ENCODE measurements at places on chromosomes 1 and 21.

- no peak for DNase-seq
These were observed 229.8 kb downstream of the CAMTA1 start for GRCh38 chr1:7015022-7015421.

GRCh38 chr21:24045775-24046215 lies 1561.5 kb downstream of the MRPL39 start:
- no peak for DNase-seq

DNA sequence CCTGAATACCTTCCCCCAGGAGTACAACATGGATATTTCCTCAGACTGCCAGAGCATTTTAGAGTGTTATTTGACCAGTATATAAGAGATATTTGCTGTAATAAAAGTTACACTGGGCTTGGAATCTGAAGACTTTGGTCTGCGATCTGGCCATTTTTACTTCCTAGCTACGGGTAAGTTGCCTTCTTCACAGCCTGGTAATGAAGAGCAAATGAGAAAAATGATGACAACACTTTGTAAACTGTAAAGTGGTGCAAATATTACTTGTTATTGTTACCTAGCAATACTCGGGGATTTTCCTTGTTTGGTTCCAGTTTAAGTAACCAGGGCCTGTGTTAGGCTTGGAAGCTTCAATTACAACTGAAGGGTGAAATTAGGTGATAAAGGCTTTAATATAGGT lies 180.8 kb upstream of the LMO4 start:
- DNase-seq, result no peak

DNA sequence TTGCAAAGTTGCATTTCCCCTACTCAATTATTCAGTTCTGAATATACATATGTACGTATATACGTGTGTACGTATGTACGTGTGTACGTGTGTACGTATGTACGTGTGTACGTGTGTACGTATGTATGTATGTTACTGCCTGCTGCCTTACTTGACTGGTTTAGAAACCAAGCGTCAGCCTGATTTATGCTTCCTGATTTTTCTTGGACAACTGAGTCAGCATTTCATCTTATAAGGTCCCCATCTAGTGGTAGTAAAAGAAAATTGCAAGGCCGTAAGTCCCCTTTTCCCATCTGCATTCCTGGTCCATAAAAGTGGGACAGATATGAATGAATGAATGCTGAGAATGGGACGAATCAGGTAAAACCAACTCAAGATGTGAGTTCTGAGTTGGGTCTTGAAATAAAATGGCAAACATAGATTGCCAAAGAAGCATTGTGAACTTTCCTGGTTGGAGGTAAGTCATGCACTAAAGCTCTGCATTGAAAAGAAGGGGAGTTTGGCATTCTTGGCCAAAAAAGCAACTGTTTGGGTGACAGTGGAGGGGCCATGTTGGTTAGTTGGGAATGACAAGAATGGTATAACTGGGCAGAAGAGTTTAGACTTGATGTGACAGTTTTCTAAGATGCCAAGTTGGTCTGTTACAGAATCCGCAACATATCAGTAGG lies 76.4 kb upstream of the DNAH14 start:
- DNase-seq, result peak; percentile 16

DNA sequence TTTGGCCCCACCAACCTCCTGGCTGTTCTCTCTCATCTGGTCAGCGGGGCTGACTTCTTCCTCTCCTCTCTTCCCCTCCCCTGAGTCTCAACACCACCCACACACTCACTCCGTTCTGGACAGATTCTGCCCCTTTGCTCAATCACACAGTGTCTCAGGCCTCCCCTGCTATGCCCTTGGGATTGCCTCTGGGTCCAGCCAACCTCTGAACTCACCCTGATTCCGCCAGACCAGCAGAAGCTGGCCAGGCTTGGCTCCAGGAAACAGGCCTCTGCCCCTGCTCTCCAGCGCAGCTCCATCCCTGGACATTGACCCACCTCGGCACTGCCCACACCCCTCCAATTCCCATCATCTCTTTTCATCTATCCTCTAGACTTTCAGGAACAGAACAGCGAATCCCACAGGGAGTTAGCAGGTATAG lies 22.1 kb downstream of the AHDC1 start:
- no peak for DNase-seq

DNA sequence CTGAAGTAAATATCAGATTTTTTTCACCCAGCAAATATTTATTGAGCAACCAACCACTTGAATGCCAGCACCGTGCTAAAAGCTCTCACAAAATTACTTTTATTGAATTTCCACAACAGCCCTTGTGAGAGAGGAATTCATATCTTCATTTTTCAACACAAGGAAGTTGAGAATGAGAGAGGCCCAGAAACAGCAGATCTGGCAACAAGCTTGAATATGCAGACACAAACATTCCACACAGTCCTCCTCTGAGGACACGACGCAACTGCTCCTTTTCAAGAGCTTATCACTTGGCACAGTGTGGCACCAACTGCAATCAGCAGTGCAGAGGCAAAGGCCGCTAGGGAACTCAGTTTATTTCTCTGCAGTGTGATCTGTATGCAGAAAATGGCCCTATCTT lies 32.2 kb upstream of the IFNAR2 start:
- DNase-seq, result no peak

GRCh38 chr1:66270119-66270812 lies 263.7 kb upstream of the SGIP1 start:
- DNase-seq, result no peak

GRCh38 chr1:39158327-39159086 lies 46.0 kb upstream of the MACF1 start:
- DNase-seq, result no peak

GRCh38 chr1:20110679-20111078 lies 8.7 kb downstream of the PLA2G2D start:
- DNase-seq, result no peak

DNA sequence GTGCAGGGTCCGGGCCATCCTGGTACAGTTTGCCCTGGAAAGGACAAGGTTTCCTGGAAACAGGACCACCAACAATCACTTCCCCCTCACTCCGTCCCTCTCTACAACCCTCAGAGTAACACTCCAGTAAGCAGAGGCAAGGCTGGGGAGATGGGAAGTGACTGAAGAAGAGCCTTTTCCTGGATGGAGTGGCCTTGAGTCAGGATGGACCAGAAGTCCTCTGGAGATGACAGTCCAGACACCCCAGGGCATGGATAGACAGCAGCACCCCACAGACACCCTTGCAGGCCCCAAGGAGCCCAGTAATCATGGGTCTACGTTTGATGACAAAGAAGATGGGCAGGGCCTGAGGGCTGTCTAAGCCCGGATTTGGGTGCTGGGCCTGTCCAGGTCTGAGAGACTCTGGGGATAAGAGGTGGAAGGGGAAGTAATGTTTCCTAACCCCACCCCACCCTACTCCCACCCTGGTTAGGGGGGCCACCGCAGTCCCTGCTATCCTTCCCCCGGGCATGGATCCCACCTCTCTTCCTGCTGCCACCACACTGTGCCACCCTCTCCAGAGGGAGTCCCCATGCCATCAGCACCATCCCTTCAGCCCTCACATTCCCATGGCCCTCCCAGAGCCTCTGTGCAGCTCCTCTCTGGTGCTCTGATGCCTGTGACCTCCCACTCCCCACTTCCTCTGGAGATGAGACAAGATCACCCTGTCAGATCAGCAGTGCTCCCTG lies 7.2 kb upstream of the S100A8 start:
- DNase-seq, result no peak

- DNase-seq, result no peak
These were observed 40.3 kb downstream of the TP73 start for GRCh38 chr1:3692598-3692997.

- DNase-seq, result no peak
These were observed 7.2 kb downstream of the LRP8 start for GRCh38 chr1:53320646-53321045.

- no peak for DNase-seq
These were observed 50.4 kb downstream of the CTTNBP2NL start for GRCh38 chr1:112446411-112446810.

GRCh38 chr1:222243902-222244301 lies 304.0 kb downstream of the HHIPL2 start:
- no peak for DNase-seq

GRCh38 chr1:202164271-202165037 lies 4.1 kb upstream of the PTPN7 start:
- no peak for DNase-seq

DNA sequence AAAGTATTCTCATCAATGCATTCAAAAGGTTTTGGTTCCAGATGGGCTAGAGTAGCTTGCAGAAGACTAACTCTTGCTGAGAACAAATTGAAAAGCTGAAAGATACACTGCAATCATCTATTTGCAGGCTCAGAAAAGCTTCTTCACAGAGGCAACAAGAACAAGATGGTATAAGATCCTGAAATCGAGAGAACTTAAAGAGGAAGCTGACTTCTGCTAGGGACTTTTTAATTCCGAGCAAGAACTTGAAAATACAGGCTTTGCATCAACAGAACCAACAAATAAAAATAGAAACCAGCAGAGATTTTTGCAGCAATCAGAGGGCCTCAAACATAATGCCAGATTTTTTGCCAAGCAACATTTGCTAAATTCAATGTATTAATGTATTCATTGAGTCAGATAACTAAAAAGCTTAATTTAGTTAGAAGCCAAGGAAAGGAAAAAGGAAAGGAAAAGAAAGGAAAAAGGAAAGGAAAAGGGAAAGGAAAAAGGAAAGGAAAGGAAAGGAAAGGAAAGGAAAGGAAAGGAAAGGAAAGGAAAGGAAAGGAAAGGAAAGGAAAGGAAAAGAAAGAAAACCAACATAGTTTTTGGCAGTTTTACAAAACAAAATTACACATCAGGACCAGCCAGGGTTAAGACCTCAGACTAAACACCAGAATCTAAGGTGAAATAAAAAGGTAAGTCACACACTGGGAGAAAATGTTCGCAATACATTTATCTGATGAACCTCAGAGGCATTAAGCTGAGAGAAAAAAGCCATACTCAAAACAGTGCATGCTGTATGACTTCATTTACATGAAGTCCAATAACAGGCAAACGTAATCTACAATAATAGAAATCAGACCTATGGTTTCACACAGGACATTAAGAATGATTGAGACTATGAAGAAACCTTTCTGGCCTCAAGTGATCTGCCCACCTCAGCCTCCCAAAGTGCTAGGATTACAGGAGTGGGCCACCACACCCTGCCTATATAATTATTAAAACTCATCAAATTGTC lies 42.6 kb downstream of the FAF1 start:
- no peak for DNase-seq

All from NCI-H1417 treated with DMSO at 0.1 percent for 48 hours (cell line).